ENCODE measurements at places on chromosomes 3 and 15.

DNA sequence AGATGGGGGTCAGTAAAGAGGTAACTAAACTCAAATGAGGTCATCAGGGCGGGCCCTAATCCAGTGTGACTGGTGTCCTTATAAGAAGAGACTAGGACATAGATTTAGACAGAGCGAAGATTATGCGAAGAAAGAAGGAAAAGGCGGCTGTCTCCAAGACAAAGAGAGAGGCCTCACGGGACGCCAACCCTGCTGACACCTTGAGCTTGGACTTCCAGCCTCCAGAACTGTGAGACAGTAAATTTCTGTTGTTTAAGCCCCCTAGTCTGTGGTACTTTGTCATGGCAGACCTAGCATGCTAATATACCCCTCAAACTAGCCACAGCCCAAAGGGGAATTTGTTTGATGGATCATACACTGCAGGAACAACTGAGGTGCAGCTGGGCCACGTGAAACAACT is 183.0 kb downstream of the ABHD5 start:
- H3K4me1 ChIP-seq: no peaks in the 10 kb centered on the region
- no peak overlapping the region for H3K4me3 ChIP-seq
- no peak for DNase-seq
- peaks cover 11% of the 10 kb centered on the region for H3K27me3 ChIP-seq
- no peak overlapping the region for H3K27ac ChIP-seq

DNA sequence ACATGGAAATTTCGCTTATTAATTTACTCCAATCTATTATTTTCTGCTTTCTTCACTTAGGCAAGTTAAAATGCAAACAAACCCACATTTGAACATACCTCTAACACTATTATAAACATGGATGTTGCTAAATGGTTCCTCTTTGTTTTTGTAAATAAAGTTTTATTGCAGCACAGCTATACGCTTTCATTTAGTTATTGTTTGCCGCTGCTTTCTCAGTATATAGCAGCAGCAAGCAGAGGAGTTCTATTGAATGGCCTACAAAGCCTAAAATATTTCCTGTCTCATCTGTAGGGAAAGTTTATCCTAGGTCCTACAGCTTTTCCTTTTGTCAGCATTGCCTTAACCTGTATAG is 7.9 kb upstream of the CHD2 start:
- no peak for DNase-seq
- no peak overlapping the region for H3K4me3 ChIP-seq
- peaks cover 82% of the 10 kb centered on the region for H3K36me3 ChIP-seq
- H3K27me3 ChIP-seq: no peaks in the 10 kb centered on the region
- no peak overlapping the region for H3K27ac ChIP-seq

DNA sequence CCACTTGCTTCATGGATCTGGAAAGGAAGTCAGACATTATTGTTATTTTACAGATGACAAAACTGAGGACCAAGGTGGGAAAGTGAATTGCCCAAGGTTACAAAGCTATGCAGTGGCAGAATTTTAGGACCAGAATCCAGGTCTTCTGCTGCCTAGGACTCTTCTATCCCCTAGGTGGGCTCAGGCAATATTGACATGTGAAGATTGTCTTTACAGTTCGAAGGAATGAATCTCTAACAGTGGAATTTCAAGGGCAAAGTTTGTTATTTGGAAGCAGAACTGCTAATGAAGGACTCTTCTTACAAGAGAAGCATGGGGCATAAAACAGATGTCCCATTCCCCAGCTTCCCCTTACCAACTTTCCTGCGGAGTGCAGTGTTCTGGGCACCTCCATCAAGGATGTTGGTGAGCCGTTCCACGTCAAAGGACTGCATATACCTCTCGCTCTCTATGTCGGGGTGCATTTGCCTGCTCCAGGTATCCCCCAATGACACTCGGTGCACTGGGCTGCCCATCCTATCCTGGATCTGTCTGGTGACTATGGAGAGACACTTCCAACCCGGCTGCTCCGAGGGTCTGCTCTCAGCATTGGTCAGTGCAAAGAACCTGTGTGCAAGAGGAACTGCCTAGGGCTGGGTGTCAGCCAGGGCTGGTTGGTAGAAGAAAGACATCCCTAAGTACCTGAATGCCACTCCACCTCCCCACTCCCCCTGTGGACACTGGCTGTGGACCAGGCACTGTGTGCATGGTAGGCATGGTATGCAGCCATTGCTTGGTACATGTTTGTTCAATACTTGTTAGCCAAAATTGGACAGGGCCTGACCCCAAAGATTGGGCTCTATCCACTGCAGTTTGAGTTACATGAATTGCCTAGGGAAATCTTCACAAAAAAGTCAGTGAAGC is 2.1 kb downstream of the ACOX2 start:
- H3K4me1 ChIP-seq: peaks cover 7% of the 10 kb centered on the region
- no peaks in the 10 kb centered on the region for H3K27me3 ChIP-seq
- no peak overlapping the region for H3K27ac ChIP-seq
- no peak overlapping the region for H3K4me3 ChIP-seq
- DNase-seq: no peak

DNA sequence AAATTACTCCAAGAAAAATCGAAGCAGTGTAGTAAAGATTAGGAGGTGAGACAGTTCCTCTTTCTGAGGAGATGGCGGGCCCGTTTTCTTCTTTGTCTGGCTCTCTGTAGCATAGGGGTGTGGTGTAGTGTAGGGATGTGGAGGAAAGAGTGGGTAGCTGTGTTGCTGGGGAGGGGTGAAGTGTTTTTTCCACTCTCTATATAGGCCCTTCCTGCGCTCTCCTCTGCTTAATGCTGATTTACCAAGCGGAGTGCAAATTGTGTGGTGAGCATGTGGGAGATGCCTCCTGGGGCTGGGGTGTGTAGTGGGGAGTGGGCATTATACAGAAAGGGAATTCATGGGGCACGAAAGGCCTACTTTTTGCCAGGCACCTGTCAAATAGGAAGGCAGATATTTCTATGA is 94.9 kb downstream of the ST6GAL1 start:
- H3K27me3 ChIP-seq: no peaks in the 10 kb centered on the region
- H3K27ac ChIP-seq: peak overlapping the region; percentile 93
- H3K4me3 ChIP-seq: peak overlapping the region; percentile 84

- H3K27ac ChIP-seq: no peak overlapping the region
- H3K4me1 ChIP-seq: peaks cover 53% of the 10 kb centered on the region
- no peak for DNase-seq
- no peaks in the 10 kb centered on the region for H3K36me3 ChIP-seq
- no peaks in the 10 kb centered on the region for H3K27me3 ChIP-seq
- no peak overlapping the region for H3K4me3 ChIP-seq
Observed at GRCh38 chr3:46359733-46360493, 6.0 kb downstream of the CCR2 start.

DNA sequence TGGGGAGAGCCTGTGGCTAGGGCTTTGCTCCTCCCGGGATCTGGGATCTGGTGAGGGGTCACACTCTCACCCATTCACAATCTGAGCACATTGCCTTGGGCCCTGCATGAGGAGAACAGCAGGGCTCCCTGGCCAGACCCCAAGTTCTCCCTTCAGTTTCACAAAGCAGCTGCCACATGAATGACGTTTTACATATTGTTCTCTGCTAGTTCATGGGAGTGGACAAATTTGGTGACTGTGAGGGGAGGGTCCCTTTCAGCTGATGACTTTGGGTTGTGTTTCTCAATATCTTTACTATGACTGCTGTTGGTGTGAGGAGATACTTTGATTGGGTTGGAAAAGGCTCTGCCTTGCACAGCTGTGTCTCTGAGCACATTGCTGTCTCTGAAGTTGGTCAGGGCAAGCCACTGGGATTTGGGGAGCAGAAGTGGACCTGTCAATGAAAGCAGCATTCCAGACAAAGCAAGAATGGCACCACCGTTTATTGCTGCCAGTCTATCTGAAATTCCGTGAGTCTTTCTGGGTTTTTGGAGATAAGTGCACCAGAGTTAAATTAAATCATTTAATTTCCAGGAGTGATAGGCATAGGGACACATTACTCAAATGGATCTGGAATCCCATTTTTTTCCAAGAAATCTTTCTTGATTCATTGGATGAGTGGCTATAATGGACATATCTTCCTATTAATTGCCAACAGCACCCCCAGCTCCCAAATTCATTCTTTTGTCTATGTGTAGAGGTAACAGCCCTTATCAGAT is 10.3 kb downstream of the TIMP4 start:
- H3K4me1 ChIP-seq: no peaks in the 10 kb centered on the region
- H3K36me3 ChIP-seq: no peaks in the 10 kb centered on the region
- H3K27me3 ChIP-seq: peaks cover 24% of the 10 kb centered on the region

DNA sequence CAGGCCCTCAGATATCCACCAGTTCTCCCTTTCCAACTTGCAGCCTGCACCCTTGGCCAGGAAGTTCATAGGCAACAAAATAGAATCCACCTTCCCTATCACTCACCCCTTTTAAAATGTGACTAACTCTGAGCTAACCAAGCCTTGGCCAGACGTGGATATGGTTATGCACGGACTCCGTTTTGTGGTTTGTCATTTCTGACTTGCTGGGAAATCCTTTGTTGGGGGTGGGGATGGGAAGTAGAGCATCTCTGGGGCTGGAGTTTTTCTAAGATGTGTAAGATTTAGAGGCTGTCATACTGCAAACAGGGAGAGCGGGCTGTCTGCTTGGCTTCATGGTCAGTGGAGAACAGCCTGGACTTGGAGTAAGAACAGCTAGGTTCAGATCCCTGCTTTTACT is 62.6 kb downstream of the SMAD3 start:
- H3K4me3 ChIP-seq: no peak overlapping the region
- DNase-seq: no peak
- peak overlapping the region; percentile 67 for H3K27ac ChIP-seq
- H3K4me1 ChIP-seq: peaks cover 89% of the 10 kb centered on the region
- no peaks in the 10 kb centered on the region for H3K27me3 ChIP-seq

GRCh38 chr3:104514371-104514770 is 852.3 kb upstream of the ALCAM start:
- H3K27ac ChIP-seq: no peak overlapping the region
- DNase-seq: no peak
- H3K36me3 ChIP-seq: peaks cover 19% of the 10 kb centered on the region
- H3K4me3 ChIP-seq: no peak overlapping the region
- no peaks in the 10 kb centered on the region for H3K27me3 ChIP-seq

- no peaks in the 10 kb centered on the region for H3K36me3 ChIP-seq
- H3K27ac ChIP-seq: no peak overlapping the region
- H3K27me3 ChIP-seq: no peaks in the 10 kb centered on the region
- no peak overlapping the region for H3K4me3 ChIP-seq
- no peak for DNase-seq
Observed at GRCh38 chr3:150797155-150797554, 34.2 kb upstream of the SIAH2 start.

DNA sequence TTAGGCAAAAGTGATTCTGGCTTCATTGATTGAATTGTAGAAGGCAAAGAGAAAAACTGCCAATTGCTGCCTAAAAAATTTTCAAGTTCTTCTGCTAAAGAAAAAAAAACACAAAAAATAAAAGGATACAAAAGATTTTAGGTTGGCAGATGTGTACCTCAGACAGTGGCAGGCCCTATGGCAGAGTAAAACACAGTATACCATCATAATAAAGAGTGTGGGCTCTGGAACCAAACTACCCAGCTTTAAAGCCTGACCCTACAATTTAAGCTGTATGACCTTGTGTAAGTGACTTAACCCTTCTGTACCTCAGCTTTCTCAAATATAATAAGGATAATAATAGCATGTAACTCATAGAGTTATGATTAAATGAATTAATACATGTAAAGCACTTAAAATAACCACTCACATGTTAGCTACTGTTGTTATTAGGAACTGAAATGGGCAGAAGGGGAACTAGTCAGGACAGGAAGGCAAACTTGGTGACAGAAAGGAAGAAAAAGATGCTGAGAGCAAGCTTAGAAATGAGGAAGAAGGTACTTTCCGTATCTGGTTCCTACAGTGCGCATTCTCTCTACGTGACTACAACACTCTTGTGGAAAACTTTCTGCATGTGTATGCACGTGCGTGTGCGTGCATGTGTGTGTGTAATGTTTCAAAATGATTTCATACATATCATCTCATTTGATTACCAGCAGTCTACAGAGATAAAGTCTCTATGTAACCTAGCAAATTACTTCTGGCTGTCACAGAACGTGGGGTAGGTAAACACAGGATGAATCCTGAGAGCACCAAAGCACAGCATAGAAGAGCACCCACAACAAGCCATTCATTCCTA is 13.6 kb upstream of the GATM start:
- no peaks in the 10 kb centered on the region for H3K36me3 ChIP-seq
- H3K4me1 ChIP-seq: peaks cover 22% of the 10 kb centered on the region
- peak overlapping the region; percentile 30 for H3K4me3 ChIP-seq
- peak overlapping the region; percentile 80 for H3K27ac ChIP-seq
- DNase-seq: no peak

GRCh38 chr15:56877255-56877970 is 41.0 kb upstream of the TCF12 start:
- peaks cover 9% of the 10 kb centered on the region for H3K4me1 ChIP-seq
- H3K4me3 ChIP-seq: no peak overlapping the region
- H3K27ac ChIP-seq: peak overlapping the region; percentile 61
- no peak for DNase-seq
- no peaks in the 10 kb centered on the region for H3K36me3 ChIP-seq

- no peak for DNase-seq
- no peaks in the 10 kb centered on the region for H3K36me3 ChIP-seq
- peaks cover 12% of the 10 kb centered on the region for H3K27me3 ChIP-seq
Observed at GRCh38 chr15:48981941-48982340, 18.2 kb upstream of the SHC4 start.

DNA sequence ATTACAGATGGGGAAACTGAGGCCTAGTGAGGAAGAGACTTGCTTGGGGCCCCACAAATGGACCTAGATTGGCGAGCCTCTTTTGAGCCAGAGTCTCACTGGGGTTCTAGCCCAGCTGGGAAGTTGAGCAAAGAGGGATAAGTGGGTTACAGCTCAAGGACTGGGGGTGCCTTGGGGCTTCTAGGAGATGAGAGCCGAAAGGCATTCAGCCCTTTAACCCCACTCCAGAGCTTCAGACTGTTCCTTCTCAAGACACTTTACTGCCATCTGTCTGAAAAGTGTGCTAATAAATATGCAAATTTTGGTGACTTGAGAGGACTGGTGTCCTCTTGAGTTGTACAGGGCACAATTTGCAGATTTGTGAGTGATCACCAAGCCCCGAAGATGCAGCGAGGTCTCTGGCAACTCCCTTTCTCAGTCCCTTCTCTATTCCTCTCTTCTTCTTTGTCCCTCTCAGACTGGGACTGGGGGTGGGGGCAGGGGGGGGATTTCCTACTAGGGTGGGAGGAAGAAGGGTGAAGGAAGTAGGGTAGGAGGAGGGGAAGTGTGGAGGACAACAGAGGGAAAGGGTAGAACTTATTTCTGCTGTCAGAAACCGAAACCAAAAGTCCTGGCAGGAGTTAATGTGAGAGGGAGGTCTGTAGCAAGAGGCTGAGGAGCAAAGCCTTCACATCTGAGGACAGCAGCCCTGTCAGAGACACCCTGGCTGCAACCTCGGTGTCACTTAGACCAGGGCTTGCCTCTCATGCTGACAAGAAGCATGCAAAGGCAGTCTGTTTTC is 16.2 kb upstream of the ANKDD1A start:
- no peaks in the 10 kb centered on the region for H3K27me3 ChIP-seq
- H3K4me1 ChIP-seq: peaks cover 76% of the 10 kb centered on the region
- H3K36me3 ChIP-seq: no peaks in the 10 kb centered on the region
- peak overlapping the region; percentile 99 for H3K27ac ChIP-seq

DNA sequence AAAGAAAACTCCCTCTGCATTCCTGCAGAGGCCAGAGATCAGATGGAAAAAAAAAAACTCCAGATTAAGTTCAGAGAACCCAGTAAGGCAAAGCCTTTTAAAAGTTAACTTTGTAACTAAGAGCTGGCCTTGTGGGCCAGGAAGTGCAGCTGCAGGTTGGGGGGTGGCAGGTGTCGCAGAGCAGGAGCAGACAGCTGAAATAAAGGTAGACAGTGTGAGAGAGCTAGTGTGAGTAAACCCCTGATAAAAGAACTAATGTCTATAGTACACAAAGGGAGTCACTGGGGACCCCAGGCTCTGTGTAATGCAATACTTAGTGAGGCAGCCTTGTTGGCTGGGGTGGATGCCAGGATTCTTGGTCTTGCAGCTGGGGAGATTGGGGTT is 42.1 kb downstream of the PPCDC start:
- H3K4me1 ChIP-seq: peaks cover 42% of the 10 kb centered on the region
- H3K36me3 ChIP-seq: peaks cover 2% of the 10 kb centered on the region
- H3K27me3 ChIP-seq: no peaks in the 10 kb centered on the region
